ENCODE measurements at places on chromosomes 1 and 21.
A peak's percentile ranks its signal among the peaks of the same experiment; 100 is the strongest.

- no peak for DNase-seq
Observed at GRCh38 chr1:77673030-77673429, 9.4 kb downstream of the ZZZ3 start.

GRCh38 chr1:10179406-10180091 lies 30.8 kb upstream of the KIF1B start:
- no peak for DNase-seq

- no peak for DNase-seq
Observed at GRCh38 chr1:84083307-84083706, 60.8 kb upstream of the PRKACB start.

GRCh38 chr1:12438349-12438924 lies 179.6 kb downstream of the DHRS3 start:
- DNase-seq = peak; percentile 38

GRCh38 chr1:64246294-64246917 lies 43.0 kb downstream of the UBE2U start:
- peak; percentile 51 for DNase-seq

DNA sequence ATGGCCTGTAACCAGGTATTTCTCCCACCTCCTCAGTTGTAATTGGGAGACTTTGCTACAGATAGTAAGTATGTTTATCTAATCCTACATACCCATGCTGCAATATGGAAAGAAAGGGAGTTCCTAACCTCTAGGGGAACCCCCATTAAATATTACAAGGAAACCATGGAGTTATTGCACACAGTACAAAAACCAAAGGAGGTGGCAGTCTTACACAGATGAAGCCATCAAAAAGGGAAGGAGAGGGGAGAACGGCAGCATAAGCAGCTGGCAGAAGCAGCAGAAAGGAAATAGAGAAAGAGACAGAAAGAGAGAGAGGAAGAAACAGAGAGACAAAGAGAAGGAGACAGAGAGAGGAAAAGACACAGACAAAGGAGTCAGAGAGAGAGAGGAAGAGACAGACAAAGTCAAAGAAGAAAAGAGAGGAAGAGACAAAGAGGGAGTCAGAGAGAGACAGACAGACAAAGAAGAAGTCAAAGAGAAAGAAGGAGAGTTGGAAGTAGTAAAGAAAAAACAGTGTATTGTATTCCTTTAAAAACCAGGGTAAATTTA lies 142.9 kb downstream of the FASLG start:
- DNase-seq = no peak

- DNase-seq = no peak
Observed at GRCh38 chr1:170049176-170049800, 25.2 kb downstream of the KIFAP3 start.

- no peak for DNase-seq
Observed at GRCh38 chr1:109482791-109483671, 674 bp upstream of the ATXN7L2 start.

GRCh38 chr1:195158091-195158490 lies 1450.1 kb downstream of the KCNT2 start:
- no peak for DNase-seq

DNA sequence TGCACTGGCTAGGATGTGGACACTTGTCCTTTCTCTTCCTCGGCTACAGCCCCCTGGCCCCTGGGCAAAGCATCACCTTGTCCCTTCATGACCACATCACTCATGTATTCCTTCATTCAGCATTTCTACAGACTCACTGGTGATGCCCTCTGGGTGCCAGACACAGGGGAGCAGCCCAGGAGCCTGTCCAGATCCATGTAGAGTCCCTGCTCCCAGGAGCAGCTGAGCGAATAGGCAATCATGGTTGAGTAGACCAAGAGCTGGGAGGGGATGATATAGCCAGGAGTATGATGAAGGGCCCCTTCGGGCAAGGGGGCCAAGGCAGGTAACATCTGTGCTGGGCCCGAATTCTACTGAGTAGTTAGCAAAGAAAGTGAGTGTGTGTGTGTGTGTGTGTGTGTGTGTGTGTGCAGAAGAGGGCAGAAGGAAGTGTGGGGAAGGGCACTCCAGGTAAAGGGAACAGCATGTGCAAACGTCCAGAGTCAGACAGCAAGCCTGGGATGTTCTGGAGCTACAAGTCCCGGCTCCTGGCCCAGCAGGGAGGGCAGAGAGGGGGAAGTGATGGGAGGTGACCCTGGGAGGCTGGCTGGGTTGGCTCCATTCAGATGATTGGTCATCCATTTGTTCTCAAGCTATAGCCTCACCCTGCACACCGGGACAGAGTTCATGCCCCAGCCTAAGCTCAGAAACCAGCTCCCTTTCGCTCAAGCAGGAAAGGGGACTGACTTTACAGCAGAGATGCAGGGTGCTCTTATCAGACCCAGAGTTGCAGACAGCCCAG lies 21.0 kb upstream of the PIK3CD start:
- no peak for DNase-seq

DNA sequence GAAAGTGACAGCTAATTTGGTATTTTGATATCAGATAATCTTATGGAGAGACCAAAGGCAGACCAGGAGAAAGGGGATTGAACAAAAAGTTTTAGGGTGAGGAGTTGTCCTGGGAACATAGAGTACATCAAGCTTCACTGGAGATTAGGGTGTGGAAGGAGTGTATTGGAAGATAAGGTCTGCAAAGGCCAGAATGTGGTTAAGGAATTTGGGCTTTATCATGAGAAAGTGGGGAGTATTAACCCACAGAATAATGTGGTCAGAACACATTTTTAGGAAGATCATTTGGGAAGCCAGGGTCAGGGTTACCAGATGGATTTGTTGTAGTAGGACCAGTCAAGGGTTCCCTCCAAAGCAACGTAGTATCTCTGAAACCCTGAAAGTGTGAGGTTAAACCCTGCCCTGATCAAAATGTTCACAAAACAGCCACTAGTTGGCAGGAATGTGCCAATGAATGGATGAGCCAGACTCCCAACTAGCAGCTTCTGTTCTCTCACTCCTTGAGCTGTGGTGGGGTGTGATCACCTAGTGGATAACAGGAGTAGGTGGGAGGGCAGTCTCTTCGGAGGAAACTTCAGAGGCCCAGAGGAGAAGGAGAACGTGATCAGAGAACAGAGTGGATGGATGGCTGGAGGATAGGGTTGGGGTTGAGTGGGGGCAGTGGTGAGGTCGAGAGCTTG lies 35.8 kb downstream of the SLC2A1 start:
- DNase-seq = peak; percentile 69

- DNase-seq = no peak
Observed at GRCh38 chr21:36190736-36191135, 34.1 kb downstream of the DOP1B start.

DNA sequence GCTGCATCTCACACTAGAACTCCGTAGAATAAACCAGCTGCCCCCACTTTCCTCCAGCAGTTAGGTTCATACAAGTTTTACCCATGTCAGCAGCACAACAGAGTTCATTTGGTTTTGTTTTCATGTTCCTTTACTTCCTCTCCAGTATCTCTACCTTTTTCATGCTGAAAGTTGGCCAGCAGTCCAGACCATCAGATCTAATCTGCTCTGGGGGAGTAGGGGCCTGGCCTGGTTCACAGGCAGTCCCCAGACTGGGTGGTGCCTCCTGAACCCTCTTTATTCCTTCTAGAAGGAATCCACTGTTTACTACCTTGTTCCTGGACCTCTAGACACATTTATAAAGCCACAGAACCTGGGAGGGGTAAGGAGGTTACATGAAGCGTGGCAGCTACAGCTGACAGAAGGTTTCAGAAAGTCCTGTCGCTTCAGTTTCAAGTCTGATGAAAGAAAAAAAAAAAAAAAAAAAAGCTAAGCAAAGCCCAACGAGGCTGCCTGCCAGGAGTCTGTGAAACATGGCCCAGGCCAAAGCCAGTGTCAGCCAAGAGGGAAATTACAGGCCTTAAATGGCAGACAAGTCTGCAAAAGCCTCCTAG lies 184.6 kb upstream of the JUN start:
- peak; percentile 84 for DNase-seq

DNA sequence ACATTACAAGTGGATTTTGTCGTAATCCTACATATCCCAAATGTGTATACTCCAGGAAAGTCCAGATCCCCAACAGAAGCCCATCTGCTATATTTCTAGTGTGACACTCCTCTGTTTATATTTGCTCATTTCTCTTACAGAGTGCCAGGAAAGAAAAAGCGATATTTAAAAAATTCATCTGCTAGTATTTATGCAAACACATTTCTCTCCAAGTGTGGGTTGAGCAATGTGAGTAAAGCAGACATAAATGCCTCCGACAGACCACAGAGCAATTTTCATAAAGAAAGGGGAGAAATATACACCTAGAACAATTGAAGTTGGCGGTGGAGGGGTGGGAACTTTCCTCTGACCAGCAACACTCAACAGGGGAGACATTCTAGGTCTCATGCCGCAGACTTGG lies 22.2 kb upstream of the RAP1A start:
- peak; percentile 77 for DNase-seq

- DNase-seq = no peak
Observed at GRCh38 chr1:79380078-79380477, 373.5 kb upstream of the ADGRL4 start.

DNA sequence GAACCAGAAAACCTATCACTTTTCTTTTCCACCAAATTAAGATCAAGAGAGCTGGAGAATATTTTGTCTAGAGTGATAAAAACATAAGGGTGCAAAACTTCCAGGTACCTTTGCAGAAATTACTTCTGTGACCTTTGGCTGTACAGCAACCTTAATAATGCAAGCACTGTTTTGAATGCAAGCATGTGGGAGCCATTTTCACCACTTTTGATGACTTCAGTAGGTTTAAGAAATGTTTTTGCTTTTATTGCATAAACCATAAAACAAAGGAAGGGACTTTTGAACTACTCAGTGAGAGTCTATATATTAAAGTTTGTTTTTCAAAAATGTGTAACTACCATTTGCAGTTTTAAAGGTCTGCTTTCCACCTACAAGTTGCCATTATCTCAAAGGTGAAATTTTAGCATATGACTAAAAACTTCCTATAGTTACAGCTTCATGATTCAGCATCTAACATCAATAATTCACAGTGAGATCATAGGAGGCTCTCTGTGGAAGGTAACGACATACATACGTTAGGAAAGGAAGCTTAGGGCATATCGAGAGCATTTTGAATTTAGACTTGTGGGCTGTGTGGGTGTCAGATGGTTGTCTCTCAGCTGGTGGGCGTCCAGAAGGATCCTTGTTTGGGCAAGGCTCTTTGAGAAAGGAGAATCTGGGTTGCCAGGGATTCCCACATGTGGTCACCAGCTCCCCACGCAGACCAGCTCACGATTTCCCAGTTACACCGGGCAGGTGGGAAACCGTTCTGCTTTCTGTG lies 1.1 kb upstream of the GADD45A start:
- DNase-seq = no peak

DNA sequence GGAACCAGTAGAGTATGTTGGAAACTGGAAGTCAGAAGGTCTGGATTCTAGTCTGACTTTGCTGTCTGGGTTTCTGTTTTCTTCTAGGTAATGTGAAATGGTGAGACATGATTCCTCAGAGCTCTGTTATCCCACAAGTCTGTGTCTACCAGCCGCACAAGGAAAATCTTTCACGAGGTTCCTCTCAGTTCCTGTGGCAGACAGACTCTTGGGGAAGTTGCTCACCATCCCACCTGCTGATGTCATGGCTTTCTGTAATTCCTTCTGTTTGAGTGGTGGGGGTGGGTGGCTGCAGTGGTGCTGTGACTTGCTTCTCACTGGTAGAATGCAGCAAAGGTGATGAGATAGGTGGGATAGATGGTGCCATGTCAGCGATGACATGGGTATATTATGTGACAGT lies 17.1 kb upstream of the SCMH1 start:
- no peak for DNase-seq

GRCh38 chr1:229664133-229664689 lies 38.2 kb downstream of the URB2 start:
- no peak for DNase-seq

DNA sequence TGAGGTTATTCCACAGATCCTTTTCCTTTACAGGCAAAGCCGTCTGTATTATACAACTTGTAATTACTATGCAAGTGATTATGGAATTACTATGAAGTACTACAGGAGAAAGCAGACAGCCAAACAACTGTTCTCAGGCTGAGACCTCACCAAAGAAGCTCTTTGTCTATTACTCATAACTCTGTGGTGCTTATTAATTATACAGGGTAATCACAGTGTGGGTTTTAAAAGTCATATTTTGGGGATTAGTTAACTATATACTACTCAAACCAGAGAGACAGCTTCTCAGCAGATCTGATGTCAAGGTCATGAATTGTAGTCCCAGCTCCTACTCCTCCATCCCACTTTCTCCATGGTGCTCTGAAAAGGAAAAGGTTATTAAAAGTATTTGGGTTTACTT lies 49.6 kb downstream of the CTTNBP2NL start:
- no peak for DNase-seq

DNA sequence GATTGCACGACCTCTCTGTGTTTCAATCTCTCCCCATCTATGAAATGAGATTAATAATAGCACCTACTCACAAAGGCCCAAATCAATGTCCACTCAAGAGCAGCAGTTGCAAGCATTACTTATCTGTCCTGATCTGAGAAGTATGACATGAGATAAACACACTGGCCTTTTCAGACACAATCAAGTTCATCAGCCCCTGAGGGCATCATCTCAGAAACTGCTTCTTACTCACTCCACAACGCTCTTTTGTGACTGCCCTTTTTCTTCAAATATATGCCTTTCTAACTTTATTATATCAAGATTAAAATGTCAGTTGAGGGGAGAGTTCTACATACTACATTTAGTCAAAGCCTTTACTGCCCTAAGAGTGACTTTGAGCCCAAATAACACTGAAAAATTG lies 371.9 kb upstream of the SPAG17 start:
- no peak for DNase-seq

DNA sequence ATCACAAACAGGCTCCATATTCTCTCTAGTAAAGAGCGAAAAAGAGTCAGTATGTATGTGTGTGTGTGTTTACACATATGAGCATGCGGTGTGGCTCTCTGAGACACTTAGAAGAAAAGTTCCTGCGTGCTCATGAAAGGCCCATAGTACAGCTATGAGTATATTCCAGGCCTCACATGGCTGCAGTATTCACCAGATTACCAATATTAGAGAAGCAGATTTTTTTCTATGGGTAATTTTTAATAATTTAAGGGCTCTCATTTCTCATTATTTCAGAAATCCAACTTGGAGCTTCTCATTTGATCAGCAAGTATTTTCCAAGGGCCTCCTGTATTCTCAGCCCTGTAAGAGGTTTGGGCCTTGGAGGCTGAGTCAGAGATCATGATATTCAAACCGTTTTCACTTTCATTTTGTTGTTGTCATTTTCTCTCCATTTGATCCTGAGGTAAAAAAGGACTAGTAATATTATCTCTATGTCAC lies 232.9 kb upstream of the SGIP1 start:
- peak; percentile 59 for DNase-seq

- DNase-seq = no peak
Observed at GRCh38 chr21:31159808-31160207, 121.5 kb upstream of the KRTAP19-8 start.

GRCh38 chr1:23664837-23665795 lies 26.5 kb upstream of the RPL11 start:
- peak; percentile 32 for DNase-seq

DNA sequence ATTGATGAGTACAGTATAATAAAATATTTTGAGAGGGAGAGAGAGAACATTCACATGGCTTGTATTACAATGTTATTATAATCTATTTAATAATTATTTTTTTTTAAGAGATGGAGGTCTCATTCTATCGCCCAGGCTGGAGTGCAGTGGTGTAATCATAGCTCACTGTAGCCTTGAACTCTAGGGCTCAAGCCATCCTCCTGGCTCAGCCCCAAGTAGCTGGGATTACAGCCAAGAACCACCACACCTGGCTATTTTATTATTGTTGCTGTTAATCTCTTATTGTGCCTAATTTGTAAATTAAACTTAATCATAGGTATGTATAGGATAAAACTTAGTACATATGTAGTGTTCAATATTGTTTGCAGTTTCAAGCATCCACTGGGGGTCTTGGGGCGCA lies 57.8 kb downstream of the HS2ST1 start:
- DNase-seq = no peak

All from AG10803 (cell line).